ENCODE measurements at places on chromosomes 3 and 15.
A peak's percentile ranks its signal among the peaks of the same experiment; 100 is the strongest.

DNA sequence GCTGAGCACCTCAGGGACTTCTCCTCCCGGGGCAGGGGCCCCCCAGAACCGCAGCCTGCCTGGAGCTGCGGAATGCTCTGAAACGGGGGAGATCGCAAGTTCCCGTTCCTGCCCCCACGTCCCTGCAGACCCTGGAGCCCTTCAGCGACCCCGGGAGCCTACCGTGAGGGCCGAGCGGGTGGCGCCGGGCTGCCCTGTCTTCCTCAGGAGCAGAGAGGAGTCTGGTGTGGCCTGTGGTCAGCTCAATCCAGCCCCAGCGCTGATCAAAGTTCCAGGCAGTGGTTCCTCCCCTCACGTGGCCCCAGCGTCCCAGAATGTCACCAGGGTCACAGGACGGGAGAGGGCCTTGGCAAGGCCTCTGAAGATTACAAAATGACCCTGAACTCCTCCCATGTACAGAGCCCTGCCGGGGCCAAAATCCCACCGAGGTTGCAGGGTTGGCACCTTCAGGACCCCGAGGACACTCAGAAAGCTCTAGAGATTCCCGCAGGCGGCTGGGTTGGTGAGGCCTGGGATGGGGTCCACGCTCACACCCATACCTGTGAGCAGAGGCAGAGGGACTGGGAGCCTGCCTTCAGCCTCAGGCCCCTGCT, at the start of gene CPN2:
CPN2 (minus strand) TSS at position 249 of the 593 bp plus-strand sequence. CDS start 8,626 bp downstream, outside the sequence.
- DNase-seq: no peak

DNA sequence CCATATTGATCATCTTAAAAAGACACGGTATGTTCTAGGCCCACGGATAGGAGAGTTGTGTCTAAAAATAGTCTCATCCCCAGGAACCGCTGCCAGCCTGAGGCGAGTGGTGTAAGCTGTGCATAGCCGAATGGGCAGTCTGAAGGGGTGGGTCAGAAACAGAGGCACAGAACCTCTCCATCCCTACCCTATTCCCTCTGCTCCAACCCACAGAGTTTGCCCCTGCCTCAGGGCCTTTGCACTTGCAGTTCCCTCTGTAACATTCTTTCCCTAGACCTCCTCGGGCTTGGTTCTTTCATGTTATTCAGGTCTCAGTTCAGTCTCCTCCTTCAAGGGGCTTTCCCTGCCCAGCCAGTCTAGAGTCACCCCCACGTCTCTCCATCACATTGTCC, 4.8 kb downstream of the SCN5A start:
- no peak for DNase-seq

DNA sequence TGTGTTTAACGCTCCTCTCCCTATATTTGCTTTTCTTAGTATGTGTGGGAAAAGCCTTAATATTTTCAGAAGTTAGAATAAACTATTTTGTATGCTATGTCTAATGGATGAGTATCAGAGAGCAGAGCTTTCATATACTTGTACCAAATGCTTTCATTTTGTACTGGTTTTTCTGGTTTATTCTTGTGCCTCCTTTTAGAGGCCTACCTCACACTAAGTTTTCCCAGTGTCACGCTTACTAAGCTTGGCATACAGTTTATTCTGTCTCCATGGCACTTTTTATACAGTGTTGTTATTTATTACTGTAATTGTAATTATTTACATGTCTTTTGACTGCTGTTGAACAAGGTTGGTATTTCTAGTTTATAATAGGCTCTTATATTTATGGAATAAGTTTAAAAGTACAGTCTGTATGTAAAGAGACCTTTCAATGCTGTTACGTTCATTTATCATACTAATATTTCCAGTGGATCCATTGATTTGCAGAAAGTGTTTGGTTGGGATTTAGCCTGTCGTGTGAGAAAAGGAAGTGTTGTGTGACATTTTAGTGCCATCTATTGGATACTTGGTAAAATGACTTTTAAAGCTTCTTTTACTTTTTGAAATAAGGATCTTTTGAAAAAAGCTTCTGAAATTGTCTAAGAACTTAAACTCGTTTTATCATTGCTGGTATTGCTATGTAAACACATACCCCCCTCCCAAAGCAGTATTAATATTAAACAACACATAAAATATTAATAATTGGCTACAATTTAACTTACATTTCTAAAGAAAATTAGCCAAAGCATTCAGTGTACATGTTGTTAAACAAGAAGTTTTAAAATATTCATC, 5.2 kb upstream of the EBLN2 start:
- no peak for DNase-seq

- peak; percentile 39 for DNase-seq
Observed at GRCh38 chr3:52444860-52445793, at the start of gene SEMA3G. Gene SEMA3G, minus strand, starts transcription at chr3:52445103. Its CDS starts 76 bp downstream, at chr3:52445027.

DNA sequence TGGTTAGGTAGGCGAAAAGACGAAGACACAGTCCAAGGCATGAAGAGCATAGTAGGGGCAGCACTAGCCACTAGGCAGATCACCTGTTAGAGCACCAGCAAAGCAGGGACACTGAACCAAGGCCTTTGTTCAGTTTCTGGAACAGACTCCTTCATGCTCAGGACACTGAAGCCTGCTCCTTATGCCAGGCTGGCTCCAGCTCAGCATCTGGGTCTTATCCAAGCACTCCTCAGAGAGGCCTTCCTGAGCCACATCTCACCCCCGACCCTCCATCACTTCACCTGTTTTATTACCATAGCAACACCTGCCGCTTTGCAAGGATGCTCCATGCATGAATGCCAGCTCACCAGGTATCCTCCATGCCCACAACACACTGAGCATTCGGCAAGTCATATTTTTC, 206.3 kb upstream of the CHRNA7 start:
- no peak for DNase-seq

DNA sequence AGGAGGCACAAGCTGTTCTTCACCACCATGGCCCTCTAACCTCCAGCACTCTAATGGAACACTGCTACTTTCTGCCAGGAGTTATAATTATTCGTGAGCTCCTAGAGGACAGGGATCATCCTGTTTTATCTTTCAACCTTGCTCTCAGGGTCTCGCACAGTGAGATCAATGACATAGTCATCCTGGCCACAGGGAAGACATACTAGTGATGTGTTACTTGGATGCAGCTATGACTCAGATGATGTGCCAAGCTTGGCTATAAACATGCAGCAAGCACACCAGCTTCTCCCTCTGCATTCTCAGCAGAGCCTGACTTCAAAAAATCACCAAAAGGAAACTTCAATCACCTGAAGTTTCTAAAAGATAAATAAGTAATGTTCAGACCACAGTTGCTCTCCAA, 203.8 kb upstream of the HES1 start:
- DNase-seq: no peak
